ENCODE measurements at places on chromosomes 2 and 18.

DNA sequence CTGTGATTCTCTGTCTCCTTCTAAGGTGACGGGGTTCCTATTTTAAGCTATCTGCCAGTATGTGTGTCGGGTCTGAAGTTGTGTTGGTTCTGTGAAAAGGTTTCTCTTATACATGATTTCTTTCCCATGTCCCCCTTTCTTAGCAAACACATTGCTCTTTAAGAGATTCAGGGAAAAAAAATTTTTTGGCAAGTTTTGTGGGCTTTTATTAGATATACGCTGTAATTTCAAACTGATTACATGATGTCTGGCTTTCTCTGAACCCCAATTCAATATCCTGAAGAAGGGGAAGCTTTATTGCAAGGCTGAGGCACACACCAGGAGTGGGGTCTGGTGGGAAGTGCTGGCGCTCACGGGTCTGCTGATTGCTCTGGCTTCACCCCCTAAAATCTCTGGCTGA lies 210.6 kb downstream of the AGPS start:
- no peak for DNase-seq

DNA sequence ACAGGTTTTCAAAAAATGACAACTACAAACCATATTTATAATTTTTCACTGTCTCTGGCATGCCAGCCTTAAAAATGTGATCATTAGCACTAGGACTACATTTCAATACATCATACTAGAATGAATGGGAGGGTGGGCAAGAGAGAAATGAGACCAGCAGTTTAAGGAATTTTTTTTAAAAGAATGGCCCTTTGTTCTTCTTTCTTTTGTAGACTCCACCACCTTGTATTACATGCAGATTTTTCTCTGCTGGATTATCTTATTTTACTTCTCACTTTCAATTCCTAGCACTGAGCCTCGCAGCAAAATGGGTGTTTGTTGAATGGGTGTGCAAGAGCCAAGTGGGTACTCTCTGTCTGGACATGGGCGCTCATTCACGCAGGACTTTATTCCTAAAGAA lies 39.9 kb downstream of the FRZB start:
- no peak for DNase-seq

DNA sequence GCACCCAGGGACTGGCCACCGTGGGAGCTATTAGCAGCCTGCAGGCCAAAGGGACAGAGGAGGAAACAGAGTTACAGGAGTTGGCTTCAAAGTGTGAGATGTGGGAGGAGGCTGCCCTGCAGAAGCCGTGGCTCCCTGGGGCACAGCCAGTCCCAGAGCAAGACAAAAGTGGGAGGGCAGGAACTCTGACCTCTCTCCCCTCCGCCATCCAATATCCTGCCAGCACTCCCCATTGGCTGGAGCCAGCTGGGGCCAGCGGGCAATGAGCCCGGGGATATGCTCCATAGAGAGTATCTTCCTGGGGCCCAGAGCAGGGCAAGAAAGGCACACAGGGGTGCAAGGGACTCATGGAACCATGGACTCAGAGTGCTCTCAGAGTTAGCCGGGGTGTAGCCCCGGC lies 143.1 kb downstream of the INHBB start:
- no peak for DNase-seq

GRCh38 chr2:224248944-224249371 lies 152.9 kb downstream of the FAM124B start:
- DNase-seq = no peak

- no peak for DNase-seq
Observed at GRCh38 chr2:148538375-148538774, 106.2 kb upstream of the EPC2 start.

- DNase-seq = no peak
Observed at GRCh38 chr2:241238693-241239198, 50.3 kb downstream of the ANO7 start.

All from NCI-H2029 treated with DMSO at 0.1 percent for 48 hours (cell line).